Activated CD8-positive, alpha-beta T cell treated with anti-CD3 and anti-CD28 coated beads, Interleukin-2, amount 10 ng/mL, durations not matched to agents 7 days and 5 days (primary cell): ENCODE measurements at places on chromosomes 12 and 14.

- H3K4me1 ChIP-seq = no peaks in the 10 kb centered on the region
- H3K36me3 ChIP-seq = no peaks in the 10 kb centered on the region
- no peak for DNase-seq
- H3K27me3 ChIP-seq = peaks cover 2% of the 10 kb centered on the region
- no peak overlapping the region for H3K4me3 ChIP-seq
- no peak overlapping the region for H3K27ac ChIP-seq
These were observed 220.4 kb downstream of the ATP23 start for GRCh38 chr12:58161773-58162172.

DNA sequence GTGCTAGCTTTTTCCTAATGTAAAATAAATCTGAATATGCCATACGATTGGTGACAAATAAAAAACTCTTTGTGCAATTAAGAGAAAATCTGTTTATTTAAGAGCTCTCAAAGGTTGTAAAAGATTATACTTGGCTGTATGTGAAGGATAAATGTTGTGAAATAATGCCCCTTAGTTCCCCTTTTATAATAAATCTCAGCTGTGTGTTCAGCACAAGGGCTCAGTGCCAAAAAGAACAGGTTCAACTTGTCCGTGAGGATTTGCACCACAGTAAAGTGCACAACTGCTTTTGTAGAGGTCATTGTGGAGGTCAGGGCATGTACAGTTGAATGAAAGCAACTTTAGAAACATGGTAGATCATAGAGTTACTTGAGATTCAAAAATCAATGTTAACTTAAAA is 118.6 kb downstream of the TRMT5 start:
- no peaks in the 10 kb centered on the region for H3K27me3 ChIP-seq
- H3K27ac ChIP-seq = no peak overlapping the region
- no peaks in the 10 kb centered on the region for H3K4me1 ChIP-seq
- no peak for DNase-seq
- H3K36me3 ChIP-seq = peaks cover 10% of the 10 kb centered on the region

- H3K36me3 ChIP-seq = no peaks in the 10 kb centered on the region
- DNase-seq = no peak
- H3K27ac ChIP-seq = no peak overlapping the region
- peaks cover 79% of the 10 kb centered on the region for H3K27me3 ChIP-seq
- H3K4me1 ChIP-seq = peaks cover 25% of the 10 kb centered on the region
- H3K4me3 ChIP-seq = no peak overlapping the region
These were observed 3.3 kb upstream of the BHLHE41 start for GRCh38 chr12:26128168-26128567.

DNA sequence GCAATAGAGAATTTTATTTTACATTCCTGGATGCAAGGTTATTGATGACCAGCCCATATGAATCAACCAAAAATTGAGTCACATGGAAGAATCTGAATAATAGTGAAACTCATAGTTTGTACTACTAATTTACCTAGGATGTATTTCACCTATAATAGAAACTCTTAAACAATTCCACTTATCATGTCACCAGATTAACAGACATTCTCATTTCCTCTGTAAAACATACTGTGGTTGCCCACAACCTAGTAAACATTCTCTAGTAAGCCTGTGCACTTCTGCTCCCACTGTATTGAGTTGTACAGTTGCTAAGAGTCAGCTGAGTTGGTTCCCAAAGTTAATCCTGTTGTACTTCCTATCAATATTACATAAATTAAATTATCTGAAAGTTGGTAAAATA is 196.6 kb upstream of the TMTC1 start:
- no peak overlapping the region for H3K27ac ChIP-seq
- H3K4me3 ChIP-seq = no peak overlapping the region
- H3K4me1 ChIP-seq = no peaks in the 10 kb centered on the region
- DNase-seq = no peak
- H3K36me3 ChIP-seq = no peaks in the 10 kb centered on the region
- H3K27me3 ChIP-seq = no peaks in the 10 kb centered on the region

DNA sequence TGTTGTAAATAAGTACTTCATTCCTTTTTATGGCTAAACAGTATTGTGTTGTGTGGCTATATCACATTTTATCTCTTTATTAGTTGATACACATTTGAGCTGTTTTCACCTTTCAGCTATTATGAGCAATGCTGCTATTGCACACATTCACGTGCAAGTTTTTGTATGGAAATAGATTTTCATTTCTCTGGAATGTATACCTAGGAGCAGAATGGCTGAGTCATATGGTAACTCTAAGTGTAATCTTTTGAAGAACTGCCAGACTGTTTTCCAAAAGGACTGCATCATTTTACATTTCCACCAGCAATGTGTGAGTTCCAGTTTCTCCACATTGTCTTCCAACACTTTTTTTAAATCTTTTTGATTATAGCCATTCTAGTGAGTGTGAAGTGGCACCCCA is 134.0 kb downstream of the SRGAP1 start:
- H3K4me3 ChIP-seq = no peak overlapping the region
- H3K27ac ChIP-seq = no peak overlapping the region
- H3K27me3 ChIP-seq = peaks cover 2% of the 10 kb centered on the region
- no peak for DNase-seq
- no peaks in the 10 kb centered on the region for H3K4me1 ChIP-seq
- H3K36me3 ChIP-seq = no peaks in the 10 kb centered on the region

DNA sequence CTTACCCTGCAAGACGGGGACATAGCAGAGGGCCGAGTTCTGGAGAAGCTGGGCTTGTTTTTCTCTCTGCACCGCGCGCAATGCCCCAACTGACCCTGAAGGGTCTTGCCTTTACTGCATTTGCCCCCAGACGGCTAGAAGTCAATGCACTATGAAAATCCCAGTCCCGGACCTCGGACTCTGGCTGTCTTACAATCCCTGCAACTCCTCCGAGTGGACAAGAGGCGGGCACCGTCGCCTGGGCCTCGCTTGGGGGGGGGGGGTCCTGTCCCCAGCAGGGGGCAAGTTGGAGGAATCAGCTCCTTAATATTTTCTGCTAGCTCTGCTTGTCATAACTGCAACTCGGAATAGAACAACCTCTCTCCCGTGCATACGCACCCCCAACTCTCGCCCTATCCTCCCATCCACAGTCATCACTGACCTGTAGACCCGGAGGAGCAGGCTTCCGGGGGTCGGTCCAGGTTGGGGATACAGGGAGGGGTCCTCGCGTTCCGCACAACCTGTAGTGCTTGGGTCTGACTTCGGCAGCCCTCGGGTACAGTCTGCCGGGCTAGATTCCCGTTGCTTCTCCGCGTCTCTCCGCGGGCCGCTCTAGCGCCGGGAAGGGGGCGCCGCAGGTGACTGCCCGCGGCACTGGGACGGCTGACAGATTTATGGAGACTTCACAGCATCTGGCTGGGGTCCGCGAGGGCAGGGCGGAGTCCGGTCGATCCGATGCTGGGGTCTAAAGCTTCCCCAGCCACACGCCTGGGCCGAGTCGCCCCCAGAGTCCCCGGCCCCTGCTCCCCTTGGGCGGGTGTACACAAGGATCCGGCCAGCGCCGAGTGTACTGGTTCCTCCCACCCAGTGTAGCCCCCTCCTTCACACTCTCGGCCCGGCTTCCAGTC is 3.3 kb upstream of the PAX9 start:
- peaks cover 22% of the 10 kb centered on the region for H3K4me1 ChIP-seq
- DNase-seq = no peak
- H3K36me3 ChIP-seq = peaks cover 23% of the 10 kb centered on the region
- peak overlapping the region; percentile 43 for H3K27ac ChIP-seq
- H3K4me3 ChIP-seq = no peak overlapping the region

- H3K4me1 ChIP-seq = peaks cover 12% of the 10 kb centered on the region
- H3K27ac ChIP-seq = no peak overlapping the region
- H3K27me3 ChIP-seq = no peaks in the 10 kb centered on the region
These were observed 60.5 kb downstream of the ERGIC2 start for GRCh38 chr12:29320295-29321085.

DNA sequence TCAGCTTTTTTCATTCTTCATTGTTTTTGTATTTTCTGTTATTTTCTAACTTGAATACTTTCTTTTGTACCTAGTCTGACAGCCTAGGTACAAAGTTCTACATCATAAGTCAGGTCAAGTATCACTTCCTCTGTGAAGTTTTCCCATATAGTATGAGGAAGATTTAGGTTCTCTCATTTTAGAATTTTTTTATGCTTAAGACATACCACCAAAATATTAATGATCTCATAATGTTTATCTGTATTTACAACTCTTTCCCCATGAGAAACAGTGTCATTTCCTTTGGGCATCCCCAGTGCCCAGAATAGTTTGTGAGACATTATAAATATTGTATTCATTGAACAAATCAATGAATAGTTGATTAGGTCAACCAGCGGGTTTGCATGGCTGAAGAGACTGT is 3.1 kb upstream of the ATF7IP start:
- H3K4me1 ChIP-seq = peaks cover 13% of the 10 kb centered on the region
- peaks cover 19% of the 10 kb centered on the region for H3K36me3 ChIP-seq
- no peak overlapping the region for H3K27ac ChIP-seq
- DNase-seq = no peak

- H3K36me3 ChIP-seq = peaks cover 18% of the 10 kb centered on the region
- no peaks in the 10 kb centered on the region for H3K27me3 ChIP-seq
- H3K4me1 ChIP-seq = peaks cover 50% of the 10 kb centered on the region
- H3K4me3 ChIP-seq = no peak overlapping the region
- DNase-seq = no peak
- no peak overlapping the region for H3K27ac ChIP-seq
These were observed 26.6 kb downstream of the PXN start for GRCh38 chr12:120238839-120239445.

DNA sequence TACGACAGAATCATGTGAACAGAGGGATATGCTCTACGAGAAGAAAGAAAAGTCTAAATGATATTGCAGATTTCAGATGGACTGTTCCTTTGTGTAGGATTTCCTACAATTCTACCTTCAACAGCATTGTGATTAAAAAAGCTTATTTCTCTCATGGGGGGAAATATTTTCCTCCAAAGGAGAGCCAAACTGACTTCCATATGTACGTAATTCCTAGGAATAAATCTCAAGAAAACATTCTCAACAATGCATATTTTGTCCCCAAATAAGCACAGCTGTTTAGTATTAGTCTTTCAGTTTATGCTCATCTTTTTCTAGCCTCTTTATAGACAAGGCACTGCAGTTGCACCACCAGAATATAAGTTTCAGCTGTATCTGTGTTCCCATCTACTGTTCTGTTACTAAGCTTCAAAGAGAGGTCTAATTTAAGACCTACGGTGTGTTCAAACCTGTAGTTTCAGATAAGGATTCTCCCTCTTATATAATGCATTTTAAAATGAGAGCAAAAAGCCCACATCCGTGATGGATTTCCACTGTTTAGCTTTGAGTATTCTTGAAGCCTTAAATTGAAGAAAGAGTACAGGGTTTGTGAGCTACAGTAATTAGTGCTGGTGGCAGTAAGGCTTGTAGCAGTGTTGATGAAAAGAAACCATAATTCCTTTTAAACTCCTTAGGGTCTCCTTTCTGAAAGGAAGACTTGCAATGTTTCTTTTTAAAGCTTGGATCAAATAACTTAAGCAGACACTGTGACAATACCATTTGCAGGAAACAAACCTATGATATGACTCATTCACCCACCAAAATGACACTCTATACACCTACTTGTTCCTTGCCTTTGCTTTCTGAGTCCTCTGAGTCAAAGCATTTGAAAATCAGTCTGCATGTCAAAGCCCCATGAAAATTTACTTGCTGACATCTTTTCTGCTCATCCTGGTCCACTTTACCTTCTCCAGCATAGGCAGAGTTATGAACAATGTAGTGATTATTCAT is 754.1 kb downstream of the NOVA1 start:
- no peaks in the 10 kb centered on the region for H3K4me1 ChIP-seq
- no peak overlapping the region for H3K27ac ChIP-seq
- no peak overlapping the region for H3K4me3 ChIP-seq
- no peak for DNase-seq
- no peaks in the 10 kb centered on the region for H3K36me3 ChIP-seq

DNA sequence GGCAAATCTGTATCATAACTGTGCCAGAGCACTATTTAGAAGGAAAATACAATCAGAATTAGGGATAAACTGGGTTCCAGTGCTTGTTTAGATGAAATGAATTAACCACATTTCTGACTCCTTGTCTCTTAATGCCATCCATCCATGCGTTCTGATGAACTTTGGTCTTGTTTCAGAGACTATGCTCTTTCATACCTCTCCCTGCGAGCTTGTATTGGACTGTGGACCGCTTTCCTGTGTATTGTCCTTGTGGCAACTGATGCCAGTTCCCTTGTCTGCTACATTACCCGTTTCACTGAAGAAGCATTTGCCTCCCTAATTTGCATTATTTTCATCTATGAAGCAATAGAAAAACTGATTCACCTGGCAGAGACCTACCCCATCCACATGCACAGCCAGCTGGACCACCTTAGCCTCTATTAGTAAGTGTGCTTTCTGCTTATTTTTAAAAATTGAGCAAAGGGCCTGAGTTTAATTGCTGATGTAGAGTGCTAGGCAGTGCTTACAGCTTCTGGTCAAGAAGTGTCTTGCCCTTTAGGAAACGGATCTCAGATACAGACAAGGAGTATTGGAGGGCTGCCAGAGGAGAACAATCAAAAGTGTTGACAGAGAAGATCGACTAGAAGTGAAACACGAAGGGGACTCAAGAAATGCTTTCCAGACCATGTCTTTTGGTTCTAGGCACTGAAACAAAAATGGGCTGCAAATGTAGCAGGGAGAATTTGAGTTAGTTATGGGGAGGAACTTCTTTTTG is 46.7 kb downstream of the SLC4A8 start:
- no peak overlapping the region for H3K4me3 ChIP-seq
- peaks cover 12% of the 10 kb centered on the region for H3K36me3 ChIP-seq
- no peaks in the 10 kb centered on the region for H3K4me1 ChIP-seq
- no peak for DNase-seq

DNA sequence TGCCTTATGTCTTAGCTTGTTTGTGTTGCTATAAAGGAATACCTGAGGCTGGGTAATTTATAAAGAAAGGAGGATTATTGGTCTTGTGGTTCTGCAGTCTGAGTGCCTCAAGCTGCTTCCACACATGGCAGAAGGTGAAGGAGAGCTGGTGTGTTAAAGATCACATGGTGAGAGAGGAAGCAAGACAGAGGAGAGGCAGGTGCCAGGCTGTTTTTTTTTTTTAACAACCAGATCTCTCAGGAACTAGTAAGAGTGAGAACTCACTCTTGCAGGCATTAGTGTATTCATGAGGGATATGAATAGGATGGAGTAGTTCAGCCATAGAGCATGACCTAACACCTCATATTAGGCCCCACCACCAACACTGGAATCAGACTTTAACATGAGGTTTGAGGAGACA is 123.4 kb downstream of the CMAS start:
- DNase-seq = no peak
- H3K4me3 ChIP-seq = no peak overlapping the region
- peaks cover 7% of the 10 kb centered on the region for H3K4me1 ChIP-seq

DNA sequence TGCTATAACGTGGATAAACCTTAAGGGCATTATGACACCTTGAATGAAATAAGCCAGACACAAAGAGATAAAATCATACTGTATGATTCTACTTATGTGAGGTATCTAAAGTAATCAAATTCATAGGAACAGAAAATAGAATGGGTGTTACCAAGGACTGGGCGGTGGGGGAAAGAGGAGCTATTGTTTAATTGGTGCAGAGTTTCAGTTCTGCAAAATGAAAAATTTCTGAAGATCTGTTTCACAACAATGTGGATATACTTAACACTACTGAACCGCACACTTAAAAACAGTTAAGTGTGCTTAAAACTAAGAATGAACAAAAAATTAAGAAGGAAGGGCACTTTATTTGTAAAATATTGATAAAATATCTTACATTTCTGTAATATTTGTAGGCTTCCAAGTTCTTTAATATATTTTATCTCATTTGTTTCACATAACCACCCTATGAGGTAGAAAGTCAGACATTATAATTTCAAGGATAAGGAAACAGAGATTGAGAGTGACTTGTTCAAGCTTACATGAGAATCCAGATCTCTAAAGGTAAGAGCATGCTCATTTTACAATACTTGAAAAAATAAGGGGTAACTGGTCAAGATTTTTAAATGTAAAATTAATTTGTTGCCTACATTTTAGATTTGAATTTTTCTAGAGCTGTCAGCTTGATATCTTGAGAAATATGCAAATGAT is 14.9 kb downstream of the LTA4H start:
- H3K4me3 ChIP-seq = no peak overlapping the region
- peaks cover 27% of the 10 kb centered on the region for H3K36me3 ChIP-seq
- H3K27me3 ChIP-seq = no peaks in the 10 kb centered on the region
- no peak overlapping the region for H3K27ac ChIP-seq
- no peaks in the 10 kb centered on the region for H3K4me1 ChIP-seq
